ENCODE measurements at places on chromosomes 11 and 22. TPM values are rescaled to one million over a fixed set of nuclear protein-coding genes. Genes with fewer than 3 reads are reported as not detected.

Gene ROBO4
- not detected for total RNA-seq

Gene BLID
- not detected for total RNA-seq

DNA sequence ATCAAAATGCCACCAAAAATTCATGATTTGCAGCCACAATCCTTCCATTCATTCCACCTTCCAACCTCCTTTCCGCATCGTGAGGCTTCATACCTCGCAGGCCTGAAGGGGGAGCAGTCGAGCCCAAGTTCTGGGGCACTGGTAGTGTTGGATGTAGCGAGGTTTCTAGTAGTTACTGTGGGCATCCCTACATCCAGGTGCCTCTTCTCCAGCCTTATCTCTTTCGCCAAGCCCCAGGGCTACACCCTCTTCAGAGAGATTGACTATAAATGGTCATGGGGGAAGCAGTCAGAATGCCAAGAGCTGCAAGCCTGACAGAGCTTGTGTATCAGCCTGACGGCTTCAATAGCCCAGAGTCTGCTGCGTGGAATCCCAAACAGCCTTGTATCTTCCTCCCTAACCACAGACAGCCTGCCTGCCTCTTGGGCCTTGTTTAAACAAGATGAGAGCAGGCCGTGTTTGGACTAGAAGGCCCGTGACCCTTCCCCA is 28.9 kb downstream of the CLMP start:
- peak; percentile 30 for DNase-seq
- H3K27me3 ChIP-seq = peaks cover 8% of the 10 kb centered on the region
- no peaks in the 10 kb centered on the region for H3K4me1 ChIP-seq

DNA sequence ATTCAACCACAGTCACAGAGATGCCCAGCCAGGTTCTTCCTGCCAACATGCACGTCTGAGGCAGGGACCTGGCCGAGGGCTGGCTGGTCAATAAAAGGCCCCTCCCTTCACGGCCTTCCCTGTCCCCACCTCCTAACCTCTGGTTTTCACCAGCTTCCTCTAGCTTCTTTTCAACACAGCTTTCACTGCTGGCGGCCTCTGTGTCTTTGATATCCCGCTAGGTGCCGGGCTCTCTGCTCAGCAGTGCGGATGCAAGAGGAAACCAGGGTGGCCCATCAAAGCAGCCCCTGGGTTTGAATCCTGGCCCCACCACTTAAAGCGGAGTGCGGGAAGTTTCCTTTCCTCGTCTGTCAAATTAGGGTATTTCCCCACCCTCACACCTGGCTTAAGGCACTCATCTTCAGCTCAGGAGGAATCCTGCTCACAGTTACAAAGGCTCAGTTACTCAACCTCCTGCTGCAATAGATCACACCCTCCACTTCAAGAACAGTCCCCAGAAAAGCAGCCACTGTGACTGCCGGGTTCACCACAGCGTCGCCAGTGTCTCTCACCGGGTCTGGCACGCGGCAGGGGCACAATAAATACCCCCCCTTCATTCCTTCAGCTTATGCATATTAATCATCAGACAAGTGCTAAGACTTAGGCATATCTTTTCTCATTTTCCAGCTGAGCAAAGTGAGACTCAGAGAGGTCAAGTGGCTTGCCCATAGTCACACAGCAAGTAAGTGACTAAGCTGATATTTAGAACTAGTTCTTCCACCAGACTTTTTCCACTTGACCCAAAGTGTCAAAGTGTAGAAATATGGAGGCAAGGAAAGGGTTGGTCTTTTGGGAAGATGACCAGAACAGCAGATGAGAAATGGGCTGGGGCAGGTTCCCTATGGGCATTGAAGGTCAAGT is 45.7 kb downstream of the TXN2 start:
- no peaks in the 10 kb centered on the region for H3K36me3 ChIP-seq
- peak; percentile 76 for DNase-seq
- H3K4me1 ChIP-seq = peaks cover 39% of the 10 kb centered on the region
- H3K27me3 ChIP-seq = no peaks in the 10 kb centered on the region

DNA sequence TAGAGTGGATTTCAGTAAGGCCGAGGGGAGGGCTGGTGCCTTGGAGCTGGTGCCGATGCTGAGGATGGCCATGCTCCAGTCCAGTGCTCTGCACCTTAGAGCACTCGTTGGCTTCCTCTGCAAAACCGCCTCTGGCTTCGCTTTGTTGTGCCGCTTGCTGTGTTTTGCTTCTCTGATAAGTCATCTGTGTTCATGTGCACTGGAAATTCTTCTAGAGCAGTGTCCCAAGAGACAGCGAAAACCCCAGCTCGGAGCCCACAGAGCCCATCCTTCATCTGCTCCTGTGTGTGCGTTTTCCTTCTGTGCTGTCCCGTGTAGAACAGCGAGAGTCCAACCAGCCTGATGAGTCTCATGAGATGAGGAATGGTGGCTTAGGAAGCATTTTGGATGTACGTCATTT is 12.1 kb downstream of the FAM118A start:
- H3K27ac ChIP-seq = no peak overlapping the region
- no peak for DNase-seq
- H3K36me3 ChIP-seq = peaks cover 50% of the 10 kb centered on the region
- no peak overlapping the region for H3K4me3 ChIP-seq

- DNase-seq = peak; percentile 35
- H3K4me1 ChIP-seq = peaks cover 23% of the 10 kb centered on the region
- no peak overlapping the region for H3K4me3 ChIP-seq
- no peaks in the 10 kb centered on the region for H3K36me3 ChIP-seq
- no peak overlapping the region for H3K27ac ChIP-seq
These were observed 907 bp downstream of the SLC15A3 start for GRCh38 chr11:60950933-60951605.

GRCh38 chr11:134230339-134230738 is 5.9 kb downstream of the VPS26B start:
- no peak overlapping the region for H3K4me3 ChIP-seq
- no peaks in the 10 kb centered on the region for H3K27me3 ChIP-seq
- no peak for DNase-seq
- peaks cover 77% of the 10 kb centered on the region for H3K4me1 ChIP-seq

DNA sequence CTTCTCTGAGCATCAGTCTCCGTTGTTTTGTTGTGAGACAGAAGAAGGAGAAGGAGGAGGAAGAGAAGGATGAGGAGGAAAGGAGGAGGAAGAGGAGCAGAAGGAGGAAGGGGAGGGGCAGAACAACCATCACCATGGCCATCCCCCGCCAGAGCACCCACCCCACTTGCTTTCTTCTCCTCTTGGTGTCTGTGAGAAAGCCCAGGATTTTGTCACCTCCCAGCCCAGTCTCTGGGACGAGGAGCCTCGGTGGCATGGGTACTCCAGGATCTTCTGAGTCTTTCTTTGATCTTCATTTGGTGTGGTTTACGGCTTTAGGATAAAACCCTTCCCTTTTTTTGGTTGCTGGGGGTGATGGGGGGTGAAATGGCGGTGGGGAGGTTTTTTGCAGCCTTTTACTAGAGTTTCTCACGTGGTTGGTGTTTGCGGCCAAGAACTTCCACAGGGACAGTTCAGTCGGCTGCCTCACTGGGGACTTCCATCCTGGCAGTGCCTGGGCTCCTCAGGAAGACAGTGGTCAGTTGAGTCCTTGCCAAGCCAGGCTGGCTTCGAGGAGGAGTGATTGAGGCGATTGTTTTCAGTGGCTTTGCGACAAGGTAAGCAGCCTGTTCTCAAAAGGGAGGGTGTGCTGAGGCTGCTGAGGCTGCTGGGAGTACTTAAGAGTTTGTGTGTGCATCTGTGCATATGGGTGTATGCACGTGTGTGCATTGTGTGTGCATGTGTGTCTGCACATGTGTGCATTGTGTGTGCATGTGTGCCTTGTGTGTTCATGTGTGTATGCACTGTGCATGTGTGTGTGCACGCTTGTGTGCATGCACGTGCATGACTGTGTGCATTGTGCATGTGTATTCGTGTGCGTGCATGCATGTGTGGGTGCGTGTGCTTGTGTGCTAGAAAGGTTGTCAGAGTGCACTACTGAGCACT is 567.5 kb downstream of the TBC1D22A start:
- H3K4me3 ChIP-seq = no peak overlapping the region
- DNase-seq = no peak

- DNase-seq = no peak
- no peaks in the 10 kb centered on the region for H3K27me3 ChIP-seq
- no peaks in the 10 kb centered on the region for H3K4me1 ChIP-seq
- no peak overlapping the region for H3K27ac ChIP-seq
- no peaks in the 10 kb centered on the region for H3K36me3 ChIP-seq
These were observed 715.5 kb downstream of the BRD1 start for GRCh38 chr22:49112176-49112575.

DNA sequence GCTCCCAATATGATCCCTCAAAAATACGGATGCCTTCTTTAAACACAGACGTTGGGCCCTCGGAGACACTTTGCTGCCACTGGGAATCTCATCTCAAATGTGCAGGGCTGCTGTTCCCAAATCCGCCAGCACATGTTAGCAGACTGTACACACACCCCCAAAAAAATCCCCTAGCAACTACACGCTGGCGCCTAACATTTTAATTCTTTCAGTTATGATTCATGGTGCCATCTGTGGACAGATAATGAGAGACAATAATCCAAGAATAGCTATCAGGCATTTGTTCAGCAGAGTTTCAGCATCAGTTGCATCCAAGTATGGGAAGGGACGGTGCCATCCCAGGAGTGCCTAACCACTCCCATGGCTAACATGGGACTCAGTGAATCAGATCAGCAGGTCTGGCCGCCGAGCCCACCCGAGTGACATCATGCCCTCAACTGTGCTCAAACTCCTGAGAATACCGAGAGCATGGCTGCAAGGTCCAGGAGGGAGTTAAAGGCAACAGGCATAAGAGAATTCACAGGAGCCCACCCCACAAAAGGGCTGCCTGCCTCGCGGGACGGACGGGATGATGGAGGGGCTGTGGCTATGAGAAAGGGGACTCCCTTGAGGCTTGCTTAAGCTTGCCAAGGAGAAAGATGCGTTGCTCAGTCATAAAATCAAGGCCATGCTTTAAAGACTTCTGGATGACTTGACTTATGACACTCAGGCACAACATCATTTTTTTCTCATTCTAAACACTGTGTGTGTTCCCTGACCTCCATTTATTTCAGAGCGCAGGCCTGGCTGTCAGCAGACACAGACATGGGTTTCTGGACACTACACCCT is 337.0 kb downstream of the SHANK2 start:
- no peak overlapping the region for H3K4me3 ChIP-seq
- no peak for DNase-seq
- H3K27ac ChIP-seq = no peak overlapping the region
- no peaks in the 10 kb centered on the region for H3K36me3 ChIP-seq
- H3K27me3 ChIP-seq = peaks cover 14% of the 10 kb centered on the region

All from activated CD8-positive, alpha-beta T cell treated with anti-CD3 and anti-CD28 coated beads, Interleukin-2, amount 10 ng/mL, durations not matched to agents 7 days and 5 days (primary cell).